ENCODE measurements at places on chromosomes 5 and 9.

GRCh38 chr5:136046246-136046645 is 17.5 kb downstream of the TGFBI start:
- no peak for DNase-seq

DNA sequence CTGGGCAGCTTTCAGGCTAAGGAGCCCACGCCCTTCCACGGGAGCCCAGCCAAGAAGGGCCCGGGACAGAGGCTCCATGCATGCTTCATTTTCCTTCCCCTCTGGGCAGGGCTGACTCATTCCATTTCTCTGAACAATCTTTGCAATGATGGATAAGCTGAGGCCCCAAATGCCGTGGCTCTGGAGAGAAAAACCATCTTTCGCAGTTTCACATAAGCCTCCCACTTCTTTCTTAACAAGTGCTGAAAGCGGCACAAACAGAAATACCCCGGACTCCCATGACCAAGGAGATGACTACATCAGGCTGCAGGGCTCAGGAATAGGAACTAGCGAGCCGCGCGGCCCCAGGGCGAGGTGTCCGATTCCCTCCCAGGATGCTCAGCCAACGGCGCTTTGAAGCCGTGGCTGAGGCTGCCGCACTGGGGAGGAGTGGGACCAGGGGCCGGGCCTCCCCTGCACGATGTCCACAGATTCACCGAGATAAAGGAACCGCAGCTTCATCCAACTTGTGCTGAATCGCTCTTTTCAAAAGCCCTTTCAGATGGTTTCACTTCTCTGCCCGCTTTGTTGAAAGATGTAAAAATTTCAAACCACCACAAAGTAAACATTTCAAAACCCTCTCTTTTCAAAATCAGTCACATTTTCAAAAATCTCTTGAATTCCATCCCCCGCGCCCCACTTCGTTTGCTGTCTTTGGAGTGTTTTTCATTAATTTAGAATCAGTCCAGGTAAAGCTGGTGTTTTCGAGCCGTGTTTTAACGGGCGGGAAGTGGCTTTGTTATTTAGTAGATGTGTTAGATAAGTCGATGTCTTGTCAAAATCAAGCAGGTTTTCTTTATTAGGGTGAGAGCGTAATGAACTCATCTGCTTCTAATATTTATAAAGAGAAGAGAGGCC is 96.5 kb upstream of the LMX1B start:
- DNase-seq = no peak

- peak; percentile 3 for DNase-seq
Measured at GRCh38 chr9:126708178-126708577, 94.5 kb downstream of the LMX1B start.

DNA sequence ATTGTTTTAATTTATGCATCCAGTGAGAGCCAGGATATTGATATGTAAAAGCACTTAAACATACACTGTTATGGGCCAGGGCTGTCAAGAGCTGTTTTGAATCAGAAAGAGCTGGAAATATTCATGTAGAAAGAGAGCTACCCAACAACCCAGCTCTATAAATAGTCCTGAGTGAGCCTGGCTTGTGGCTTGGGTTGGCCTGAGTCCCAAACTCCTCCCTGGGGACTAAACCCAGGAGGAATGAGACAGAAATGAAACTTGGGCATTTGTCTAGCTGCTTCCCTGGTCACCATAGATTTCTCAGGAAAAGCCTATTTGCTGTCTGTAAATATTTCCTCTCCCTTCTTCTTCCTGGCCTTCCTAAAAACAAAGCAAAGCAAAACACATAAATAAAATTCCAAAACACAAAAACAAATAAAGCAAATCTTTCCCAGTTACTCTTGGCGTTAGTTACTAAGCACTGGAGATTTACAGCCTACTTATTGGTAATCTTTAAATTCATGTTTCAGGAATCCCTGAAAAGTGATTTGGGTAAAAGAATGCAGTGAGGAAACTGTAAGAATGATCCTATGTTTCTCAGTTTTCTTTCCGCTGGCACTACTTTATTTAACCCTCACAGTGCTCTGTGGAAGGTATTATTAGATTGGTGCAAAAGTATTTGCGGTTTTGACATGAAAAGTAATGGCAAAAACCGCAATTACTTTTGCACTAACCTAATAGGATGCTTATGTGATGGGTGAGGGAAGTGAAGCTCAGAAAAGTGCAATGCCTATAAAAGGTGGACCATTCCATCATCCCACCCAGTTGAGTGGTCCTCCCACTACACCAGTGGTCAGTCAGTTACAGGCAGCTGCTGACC is 111.8 kb downstream of the CARTPT start:
- DNase-seq = peak; percentile 69

- DNase-seq = no peak
Measured at GRCh38 chr5:620586-621180, 8.5 kb downstream of the CEP72 start.

DNA sequence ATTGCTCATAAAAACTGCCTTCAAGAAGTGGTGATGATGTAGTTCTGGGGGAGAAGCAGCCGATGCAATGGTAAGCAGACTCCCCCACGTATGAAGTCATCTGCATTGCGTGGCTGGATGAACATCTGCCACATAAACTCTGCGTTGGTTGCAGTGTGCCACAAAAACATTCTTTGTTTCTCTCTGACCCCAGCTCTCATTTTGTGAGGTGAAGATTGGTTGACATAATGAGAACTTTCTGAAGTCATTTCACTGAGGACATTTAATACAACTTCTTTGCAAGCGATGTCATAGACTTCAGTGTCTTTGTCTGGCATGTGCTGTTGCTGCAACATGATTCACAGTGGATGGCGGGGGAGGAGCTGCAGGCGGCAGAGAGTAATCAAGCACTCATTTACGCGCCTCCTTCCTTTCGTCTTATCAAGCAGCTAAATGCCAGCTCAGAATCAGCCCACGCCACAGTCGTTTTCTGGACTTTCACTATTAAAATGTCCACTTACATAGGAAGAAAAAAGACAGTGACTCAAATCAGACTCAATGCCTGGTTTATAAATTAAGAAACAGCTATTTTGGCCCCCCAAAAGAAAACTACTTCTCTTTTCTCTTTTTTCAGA is 91.5 kb upstream of the NFIL3 start:
- peak; percentile 75 for DNase-seq

- DNase-seq = no peak
Measured at GRCh38 chr9:5025416-5025815, 40.3 kb downstream of the JAK2 start.

- DNase-seq = no peak
Measured at GRCh38 chr5:35356725-35357124, 126.4 kb upstream of the PRLR start.

- DNase-seq = peak; percentile 69
Measured at GRCh38 chr5:76622973-76623596, at the start of gene F2RL2. F2RL2 (minus strand) TSS chr5:76623403; CDS start chr5:76623230, 173 bp downstream.

- DNase-seq = no peak
Measured at GRCh38 chr5:169218861-169219260, 82.1 kb downstream of the SLIT3 start.

DNA sequence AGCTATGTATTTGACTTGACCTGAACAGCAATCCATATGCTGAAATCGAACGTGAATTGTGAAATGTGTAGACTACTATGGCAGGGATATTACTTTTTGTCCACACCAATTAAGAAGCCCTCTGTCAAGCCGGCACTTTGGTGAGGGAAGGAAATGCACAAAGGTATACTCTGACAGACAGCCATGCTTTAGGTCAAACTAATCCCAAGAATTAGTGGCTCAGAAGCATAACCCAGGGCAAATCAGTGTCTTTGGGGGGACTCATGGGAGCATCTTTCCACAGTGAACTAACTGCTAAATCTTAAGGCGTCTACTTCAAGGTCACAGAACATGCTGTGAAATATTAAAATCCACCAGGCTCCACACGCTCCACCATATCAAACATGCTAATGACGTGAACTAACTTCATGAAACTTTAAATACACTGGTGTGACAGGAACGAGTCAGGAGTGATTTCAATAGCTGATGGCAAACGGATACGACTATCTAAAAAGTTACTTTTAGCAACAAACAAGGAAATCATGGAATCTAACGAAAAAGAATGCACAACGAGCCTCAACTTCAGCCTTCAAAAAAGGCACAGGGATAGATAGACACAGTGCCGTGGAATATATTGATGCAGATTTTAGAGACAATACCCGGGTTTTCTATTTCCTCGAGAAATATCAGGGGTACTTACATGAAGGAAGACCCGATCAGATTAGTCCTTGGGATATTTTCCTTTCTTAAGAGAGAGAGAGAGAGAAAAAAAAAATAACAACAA is 527 bp downstream of the MEF2C start:
- DNase-seq = no peak

DNA sequence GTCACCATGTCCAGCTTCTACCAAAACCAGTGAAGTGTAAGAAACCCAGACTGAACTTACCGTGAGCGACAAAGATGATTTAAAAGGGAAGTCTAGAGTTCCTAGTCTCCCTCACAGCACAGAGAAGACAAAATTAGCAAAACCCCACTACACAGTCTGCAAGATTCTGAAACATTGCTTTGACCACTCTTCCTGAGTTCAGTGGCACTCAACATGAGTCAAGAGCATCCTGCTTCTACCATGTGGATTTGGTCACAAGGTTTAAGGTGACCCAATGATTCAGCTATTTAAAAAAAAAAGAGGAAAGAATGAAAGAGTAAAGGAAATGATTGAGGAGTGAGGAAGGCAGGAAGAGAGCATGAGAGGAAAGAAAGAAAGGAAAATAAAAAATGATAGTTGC is 19.8 kb downstream of the IL7R start:
- DNase-seq = no peak

DNA sequence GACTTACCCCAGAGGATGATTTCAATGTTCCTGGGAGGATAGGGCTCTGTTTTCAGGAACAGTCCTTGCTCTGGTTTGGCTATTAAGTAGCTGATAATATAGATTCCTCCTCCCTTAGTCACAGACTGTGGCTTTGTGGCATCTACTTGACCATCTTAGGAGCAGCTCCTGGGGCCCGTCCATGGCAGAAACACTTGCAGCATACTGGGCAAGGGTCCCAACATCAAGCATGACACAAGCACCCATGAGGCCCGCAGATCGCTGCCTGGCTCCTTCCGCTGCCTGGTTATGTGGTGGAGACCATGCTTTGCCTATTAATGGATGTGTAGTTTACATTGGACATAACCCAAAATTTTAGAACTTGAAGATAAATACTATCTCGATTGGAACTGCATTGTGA is 170.1 kb downstream of the ICE1 start:
- no peak for DNase-seq

- no peak for DNase-seq
Measured at GRCh38 chr5:180313677-180314505, 22.0 kb upstream of the MAPK9 start.

- no peak for DNase-seq
Measured at GRCh38 chr9:72623156-72623555, 101.7 kb downstream of the TMC1 start.

GRCh38 chr5:3659907-3660306 is 64.3 kb downstream of the IRX1 start:
- no peak for DNase-seq

GRCh38 chr9:83342006-83342405 is 196.2 kb downstream of the FRMD3 start:
- no peak for DNase-seq

DNA sequence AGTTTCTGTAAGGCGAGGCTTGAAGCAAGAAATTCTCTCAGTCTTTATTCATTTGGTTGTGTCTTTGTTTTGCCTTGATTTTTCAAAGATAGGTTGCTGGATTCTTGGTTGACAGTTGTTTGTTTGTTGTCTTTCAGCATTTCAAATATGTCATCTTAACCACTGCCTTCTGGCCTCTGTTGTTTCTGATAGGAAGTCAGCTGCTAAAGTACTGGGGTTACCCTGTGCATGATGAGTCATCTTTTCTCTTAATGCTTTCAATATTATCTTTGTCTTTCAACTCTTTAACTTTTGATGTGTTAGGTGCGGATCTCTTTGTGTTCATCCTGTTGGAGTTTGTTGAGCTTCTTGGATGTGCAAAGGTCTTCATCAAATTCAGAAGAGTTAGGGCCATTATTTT is 1571.3 kb downstream of the MAT2B start:
- no peak for DNase-seq

DNA sequence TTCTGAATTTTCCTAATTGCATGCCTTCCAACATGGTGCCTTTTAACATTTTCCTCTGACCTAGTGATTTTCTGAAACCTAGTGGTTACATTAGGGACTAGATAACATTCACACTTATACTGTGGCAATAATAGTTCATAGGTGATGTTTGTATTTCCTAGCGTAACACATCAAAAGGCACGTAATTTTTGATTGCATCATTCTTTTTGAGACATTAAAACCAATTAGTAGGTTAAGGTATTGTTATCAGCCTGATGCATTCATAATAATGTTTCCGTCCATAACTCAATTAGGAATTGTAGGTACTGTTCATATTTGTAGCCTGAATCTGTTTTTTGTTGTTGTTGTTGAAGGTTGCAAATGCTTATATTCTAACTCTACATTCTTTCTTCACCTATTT is 192.4 kb downstream of the ANXA1 start:
- no peak for DNase-seq

GRCh38 chr5:2699686-2700085 is 51.8 kb downstream of the IRX2 start:
- DNase-seq = no peak

Data from stomach (tissue), 19 donors.